Effector CD8-positive, alpha-beta T cell (primary cell): ENCODE measurements at places on chromosomes 12 and 14.

DNA sequence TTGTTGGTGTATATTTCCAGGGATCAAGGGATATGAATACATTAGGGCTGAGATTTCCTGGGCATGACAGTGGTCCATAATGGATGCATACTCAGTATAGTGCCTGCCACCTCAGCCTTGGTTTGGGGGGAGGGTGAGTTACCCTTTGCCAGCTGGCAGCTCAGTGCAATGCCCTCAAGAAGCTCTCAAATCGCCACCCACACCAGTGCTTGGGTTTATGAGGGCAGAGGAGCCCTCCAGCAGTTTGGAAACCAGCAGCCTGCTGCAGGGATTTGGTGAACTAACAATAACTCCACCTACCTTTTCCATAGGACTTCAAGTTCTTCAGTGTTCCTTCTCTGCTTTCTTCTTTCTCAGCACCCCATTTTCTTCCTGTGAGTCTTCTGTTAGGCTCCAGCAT is 218.9 kb downstream of the LRFN5 start:
- no peak for DNase-seq

DNA sequence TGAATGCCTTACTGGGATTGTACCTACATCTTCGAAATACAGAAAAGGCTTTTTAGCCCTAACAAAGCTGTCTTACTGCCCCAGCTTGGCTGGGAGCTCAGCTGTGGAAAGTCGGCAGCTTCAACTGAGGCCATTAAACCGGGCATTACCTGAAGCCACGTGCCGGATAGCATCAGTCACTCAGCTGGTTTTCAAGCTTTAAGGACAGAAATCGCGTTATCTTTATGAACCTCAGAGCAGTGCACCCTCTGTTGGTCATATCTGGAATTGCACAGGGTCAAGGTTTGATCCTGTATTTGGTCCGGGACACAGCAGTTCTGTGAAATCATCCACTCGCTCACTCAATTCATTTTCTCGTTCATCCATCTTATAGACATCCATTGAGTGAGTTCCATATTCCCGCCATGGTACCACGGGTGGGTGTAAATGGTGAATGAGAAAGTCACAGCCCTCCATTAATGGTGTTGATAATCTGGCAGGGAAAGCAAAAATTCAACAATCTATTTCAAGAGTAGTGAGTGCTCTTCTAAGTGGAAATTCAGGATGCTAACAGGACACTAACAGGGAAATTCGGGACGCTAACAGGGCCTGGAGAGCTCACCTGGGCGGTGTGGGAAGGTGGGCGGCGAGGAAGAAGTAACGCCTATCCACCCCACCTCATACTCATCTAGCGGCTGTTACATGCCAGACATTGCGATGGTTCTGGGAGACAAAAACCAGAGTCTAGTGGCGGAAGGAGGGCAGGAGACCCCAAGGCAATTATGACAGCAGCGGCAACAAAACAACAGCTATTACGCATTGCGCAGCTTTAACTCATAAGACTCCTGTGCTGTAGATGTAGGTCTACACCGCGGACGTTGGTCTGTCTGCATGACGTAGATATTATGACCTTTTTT is 60.6 kb upstream of the TCL1A start:
- peak; percentile 18 for DNase-seq

- DNase-seq: no peak
These were observed 16.3 kb upstream of the FLVCR2 start for GRCh38 chr14:75562089-75562488.

- no peak for DNase-seq
These were observed 19.4 kb upstream of the CHPT1 start for GRCh38 chr12:101678081-101678480.

- DNase-seq: no peak
These were observed 21.6 kb downstream of the EXOC5 start for GRCh38 chr14:57246933-57247657.

- no peak for DNase-seq
These were observed 11.6 kb upstream of the MDM2 start for GRCh38 chr12:68796399-68796798.

- no peak for DNase-seq
These were observed 80.7 kb downstream of the KCNA5 start for GRCh38 chr12:5124401-5124800.

DNA sequence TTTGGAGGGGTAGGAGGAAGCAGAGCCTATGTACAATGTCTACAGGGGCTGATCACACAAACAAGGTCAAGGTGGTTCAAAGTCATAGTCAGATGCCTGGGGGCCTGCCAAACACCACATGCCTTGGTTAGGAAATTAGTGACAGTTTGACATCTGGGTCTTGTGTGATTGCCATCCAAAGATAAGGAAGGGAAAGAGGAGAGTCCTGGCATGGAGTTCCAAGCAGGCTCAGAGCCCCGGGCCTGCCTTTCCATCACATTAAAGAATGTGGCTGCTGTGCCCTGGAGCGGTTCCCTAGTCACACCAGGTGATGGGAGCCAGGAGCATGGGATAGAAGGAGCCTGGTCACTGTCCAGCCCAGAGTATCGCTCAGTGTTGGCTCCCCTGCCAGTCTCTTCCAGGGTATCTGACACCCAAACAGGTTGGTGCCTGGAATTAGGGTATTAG is 53.6 kb upstream of the BCL2L14 start:
- DNase-seq: no peak

DNA sequence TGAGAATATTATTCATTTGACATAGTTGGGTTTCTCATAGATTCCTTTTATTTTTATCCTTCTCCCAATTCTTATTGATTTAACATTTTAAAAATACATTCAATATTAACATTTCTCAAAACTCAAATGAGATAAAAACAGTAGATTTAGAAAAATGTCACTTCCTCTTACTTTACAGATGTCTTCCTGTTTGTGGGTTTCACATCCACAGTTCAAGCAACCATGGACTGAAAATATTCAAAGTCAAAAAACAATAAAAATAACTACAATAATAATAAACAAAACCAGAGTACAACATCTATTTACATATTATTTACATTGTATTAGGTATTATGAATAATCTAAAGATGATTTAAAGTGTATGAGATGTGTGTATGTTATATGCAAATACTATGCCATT is 111.3 kb upstream of the SLC16A7 start:
- no peak for DNase-seq

DNA sequence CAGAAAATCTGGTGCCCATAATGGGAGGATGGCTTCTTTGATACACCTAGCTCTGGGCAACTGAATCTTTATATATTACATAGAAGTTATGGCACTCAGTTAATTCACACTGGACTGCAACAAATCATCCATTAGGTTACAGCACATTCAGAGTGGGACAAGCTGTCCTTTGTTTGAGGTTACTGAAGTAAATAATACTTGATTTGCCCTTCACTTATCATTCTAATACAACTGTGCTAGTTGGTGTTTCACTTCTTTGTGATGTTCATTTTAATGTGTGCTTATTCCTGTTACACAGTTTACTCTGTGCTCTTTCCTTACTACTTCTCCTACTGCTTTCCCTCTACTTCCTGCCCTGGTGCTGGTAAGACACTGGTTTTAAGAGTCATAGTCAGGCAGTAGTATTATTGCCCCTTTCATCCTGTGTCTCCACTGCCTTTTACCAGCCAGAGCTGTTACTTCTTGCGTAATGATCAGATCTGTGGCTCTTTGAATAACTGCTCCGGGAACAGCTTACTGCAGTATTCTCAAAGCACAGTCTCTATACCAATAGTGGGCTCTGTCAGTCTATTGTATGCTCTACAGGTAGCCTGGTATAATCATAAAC is 36.4 kb upstream of the GXYLT1 start:
- DNase-seq: no peak

GRCh38 chr12:11954181-11954580 is 116.6 kb upstream of the BCL2L14 start:
- DNase-seq: no peak

GRCh38 chr12:47900131-47901062 is 4.4 kb downstream of the VDR start:
- no peak for DNase-seq

GRCh38 chr12:57837864-57838562 is 8.5 kb downstream of the CTDSP2 start:
- peak; percentile 19 for DNase-seq

DNA sequence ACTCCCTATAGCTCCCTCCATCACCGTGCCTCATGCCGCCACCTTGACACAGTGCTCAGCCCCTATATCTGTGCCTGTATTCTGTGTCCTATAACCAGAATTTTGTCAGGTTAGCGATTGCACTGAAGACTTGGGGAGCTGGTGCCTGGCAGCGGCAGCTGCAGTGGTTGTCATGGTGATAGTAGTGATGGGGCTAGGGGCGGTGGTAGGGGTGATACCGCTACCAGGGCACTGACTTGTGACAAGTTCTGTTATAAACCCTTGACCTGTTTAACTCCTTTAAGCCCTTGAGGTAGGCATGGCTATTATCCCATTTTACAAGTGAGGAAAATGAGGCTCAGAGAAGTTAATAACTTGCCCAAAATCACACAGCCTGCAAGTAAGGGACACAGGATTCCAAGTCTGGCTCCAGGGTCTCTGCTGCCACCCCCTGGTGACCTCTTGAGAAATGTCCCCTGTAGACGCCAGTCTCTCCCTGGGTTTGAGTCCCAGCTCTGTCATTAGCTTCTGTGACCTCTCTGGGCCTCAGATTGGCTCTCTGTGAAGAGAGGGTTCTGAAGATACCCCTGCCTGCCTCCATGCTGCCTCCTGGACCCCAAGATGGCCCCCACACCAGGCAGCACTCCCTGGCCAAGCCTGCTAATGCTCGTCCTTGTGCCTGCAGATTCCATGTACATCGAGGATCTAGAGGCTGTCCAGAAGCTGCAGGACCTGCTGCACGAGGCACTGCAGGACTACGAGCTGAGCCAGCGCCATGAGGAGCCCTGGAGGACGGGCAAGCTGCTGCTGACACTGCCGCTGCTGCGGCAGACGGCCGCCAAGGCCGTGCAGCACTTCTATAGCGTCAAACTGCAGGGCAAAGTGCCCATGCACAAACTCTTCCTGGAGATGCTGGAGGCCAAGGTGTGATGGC is 121.9 kb downstream of the ESRRB start:
- no peak for DNase-seq

- DNase-seq: no peak
These were observed 73.9 kb downstream of the ARMH4 start for GRCh38 chr14:58078068-58078467.

GRCh38 chr12:55017416-55017925 is 2.3 kb upstream of the NEUROD4 start:
- DNase-seq: no peak

- no peak for DNase-seq
These were observed 30.8 kb upstream of the ABCC9 start for GRCh38 chr12:21972055-21972454.

- no peak for DNase-seq
These were observed 156.4 kb downstream of the ESR2 start for GRCh38 chr14:64137657-64138290.

GRCh38 chr14:78071016-78071549 is 99.1 kb upstream of the NRXN3 start:
- DNase-seq: no peak

DNA sequence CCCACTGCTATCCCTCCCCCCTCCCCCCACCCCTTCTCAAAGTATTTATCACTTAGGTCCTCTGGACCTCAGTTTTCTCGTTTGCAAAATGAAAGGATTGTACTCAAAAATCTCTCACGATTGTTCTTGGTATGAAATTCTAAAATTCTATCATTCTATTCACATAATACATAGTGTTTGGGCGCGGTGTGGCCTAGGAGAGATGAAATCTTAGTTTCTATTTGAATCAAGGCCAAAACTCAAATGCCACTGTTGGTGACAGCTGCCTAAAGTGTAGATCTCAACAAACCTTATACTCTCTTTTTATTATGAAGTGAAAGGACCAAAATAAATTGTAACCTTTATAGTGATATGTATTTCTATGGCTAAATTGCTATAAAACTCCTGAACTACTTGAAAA is 23.7 kb upstream of the YAF2 start:
- no peak for DNase-seq

- no peak for DNase-seq
These were observed 4.3 kb downstream of the CCNT1 start for GRCh38 chr12:48712209-48712608.

GRCh38 chr12:33531261-33531660 is 91.6 kb upstream of the SYT10 start:
- no peak for DNase-seq

DNA sequence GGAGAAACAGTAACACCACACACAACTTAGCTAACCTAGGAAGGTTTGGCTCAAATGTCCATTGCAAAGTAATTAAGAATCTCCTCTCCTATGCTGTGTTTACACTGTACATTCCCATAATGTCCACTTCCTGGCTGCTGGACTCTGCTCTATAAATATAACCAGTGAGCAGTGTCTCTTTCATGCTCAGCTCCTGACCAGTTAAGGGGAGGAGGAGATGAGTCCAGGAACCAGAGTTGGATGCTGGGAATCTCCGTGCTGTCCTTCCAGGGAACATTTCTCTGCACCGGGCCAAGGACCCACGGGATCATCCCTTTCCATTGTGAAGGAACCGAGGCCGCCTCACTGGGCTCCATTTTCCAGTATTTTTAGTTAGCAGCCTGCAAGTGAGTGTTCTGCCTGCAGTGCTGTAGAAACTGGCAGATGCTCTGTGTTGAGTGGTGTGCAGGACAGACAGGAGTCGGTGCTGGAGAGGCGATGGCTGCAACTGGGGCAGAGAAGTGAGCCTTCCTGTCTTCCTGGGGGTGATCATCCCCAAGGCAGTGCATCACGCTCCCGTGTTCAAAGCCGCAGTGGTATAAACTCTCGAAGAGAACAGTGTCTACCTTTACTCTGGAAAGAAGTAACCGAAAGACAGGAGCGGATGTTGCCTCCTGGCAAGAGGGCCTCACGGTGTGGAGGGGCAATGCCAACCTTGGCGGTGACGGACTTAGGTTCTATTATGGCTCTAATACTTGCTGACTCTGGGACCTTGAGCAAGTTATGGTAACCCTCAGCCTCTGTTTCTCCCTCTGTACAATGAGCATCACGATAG is 195.5 kb downstream of the CACNA1C start:
- no peak for DNase-seq

GRCh38 chr14:64510825-64511671 is 6.5 kb downstream of the ZBTB1 start:
- DNase-seq: peak; percentile 56

- DNase-seq: no peak
These were observed 213.6 kb downstream of the KIF26A start for GRCh38 chr14:104351849-104352492.

GRCh38 chr12:130689408-130690405 is 26.4 kb downstream of the RIMBP2 start:
- DNase-seq: no peak

- DNase-seq: no peak
These were observed 102.5 kb downstream of the FGD4 start for GRCh38 chr12:32501835-32502333.

GRCh38 chr14:100828031-100828769 is 2.3 kb downstream of the MEG3 start:
- no peak for DNase-seq
